ENCODE measurements at places on chromosomes 1 and 21.

DNA sequence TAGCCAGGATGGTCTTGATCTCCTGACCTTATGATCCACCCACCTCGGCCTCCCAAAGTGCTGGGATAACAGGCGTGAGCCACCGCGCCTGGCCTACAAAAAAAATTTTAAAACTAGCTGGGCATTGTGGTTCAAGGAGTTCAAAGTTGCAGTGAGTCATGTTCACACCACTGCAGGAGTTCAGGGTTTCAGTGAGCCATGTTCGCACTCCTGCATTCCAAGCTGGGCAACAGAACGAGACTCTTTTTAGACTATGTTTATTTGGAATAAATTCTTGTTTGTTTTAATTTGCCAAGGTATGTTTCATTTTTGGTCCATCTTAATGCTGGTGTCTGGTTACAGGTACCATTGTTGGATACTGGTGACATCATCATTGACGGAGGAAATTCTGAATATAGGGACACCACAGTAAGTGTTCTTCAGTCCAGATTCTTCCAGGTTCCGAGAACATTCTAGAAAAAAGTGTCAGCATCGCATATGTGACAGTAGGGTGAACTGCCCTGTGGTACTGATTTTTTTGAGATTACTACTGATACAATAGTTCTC lies 3.9 kb downstream of the PGD start:
- DNase-seq = no peak

DNA sequence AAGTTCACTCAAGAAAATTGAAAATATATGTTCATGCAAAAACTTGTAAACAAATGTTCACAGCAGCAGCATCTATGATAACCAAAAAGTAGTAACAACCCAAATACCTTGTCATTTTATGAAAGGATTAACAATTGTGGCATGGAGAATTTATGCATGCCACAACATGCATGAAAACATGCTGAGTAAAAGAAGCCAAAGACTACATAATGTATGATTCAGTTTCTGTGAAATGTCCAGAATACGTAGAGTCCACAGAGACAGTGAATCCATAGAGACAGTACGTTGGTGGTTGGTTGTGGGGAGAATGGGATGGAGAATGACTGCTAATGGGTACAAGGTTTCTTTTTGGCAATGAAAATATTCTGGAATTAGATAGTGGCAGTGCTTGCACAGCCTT lies 148.7 kb downstream of the MAST2 start:
- DNase-seq = no peak

- no peak for DNase-seq
Measured at GRCh38 chr21:46084709-46085108, 13.2 kb upstream of the COL6A2 start.

GRCh38 chr1:25474439-25475047 lies 43.8 kb downstream of the MACO1 start:
- no peak for DNase-seq

- no peak for DNase-seq
Measured at GRCh38 chr1:75952016-75952415, 19.8 kb upstream of the ASB17 start.

DNA sequence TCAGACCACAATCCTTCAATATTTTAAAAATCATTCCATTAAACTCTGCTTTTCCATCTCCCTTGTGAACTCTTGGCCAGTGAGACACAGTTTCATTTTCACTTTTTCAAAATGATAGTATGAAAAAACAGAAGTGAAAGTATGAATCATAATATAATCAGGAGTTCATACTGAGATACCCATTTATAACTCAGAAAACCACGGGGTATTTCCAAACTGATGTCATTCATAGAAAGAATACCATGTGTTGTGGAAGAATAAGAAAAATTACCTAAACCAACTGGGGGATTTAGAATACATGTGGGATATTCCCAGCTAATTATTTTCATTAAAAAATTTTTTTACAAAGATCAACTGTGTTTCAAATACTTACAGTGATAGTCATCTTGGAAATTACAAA lies 149.9 kb downstream of the MRPL39 start:
- no peak for DNase-seq

DNA sequence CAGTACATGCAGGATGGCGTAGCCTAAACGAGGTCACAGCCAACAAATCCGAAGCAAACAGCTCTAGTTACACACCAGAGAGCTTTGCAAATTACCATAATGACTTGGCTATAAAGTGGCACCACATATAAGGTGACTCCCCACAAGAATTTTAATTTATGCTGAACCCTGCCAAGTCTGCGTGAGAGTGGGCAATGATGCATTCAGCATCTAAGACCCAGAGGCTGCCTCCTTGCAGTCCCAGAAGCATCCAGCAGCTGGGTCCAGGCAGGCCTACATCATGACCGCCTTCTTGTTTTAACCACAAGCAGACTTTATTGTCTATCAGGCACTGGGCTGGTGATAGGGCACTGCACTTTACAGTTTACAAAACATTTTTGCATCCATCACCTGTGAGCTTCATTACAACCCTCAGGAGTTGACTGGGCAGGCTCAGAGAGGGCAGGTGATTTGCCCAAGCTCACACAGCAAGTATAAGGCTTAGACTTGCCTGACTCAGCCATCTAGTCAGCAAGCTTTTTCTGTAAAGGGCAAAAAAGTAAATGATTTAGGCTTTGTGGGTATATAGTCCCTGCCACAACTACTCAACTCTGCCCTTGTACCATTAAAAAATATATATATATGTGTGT lies 134.6 kb downstream of the GLIS1 start:
- no peak for DNase-seq

DNA sequence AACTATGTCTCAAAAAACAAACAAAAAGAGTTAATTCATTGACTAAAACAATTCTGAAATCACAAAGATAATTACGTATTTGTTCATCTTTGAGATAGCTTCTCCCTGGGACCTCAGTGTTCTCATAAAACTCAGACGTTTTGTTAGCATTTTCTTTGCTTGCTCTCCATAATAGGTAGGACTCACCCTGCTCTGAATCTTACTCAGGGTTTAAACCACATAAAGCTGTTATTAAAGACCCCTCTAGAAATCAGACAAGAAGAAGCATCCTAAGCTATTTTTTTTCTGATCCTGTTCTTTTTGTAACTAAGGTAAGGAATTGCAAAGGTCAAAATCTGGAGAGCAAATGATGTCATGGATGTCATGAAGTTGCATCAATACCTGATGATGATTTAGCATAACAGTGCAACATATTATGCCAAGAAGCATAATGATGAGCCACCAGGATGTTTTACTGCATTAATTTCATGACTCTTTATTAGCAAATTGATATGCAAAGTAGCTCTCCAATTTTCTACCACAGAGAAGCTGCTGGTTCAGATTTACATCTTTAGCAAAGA lies 2.4 kb downstream of the FBXO42 start:
- no peak for DNase-seq

- DNase-seq = no peak
Measured at GRCh38 chr1:40743860-40744259, 39.7 kb upstream of the KCNQ4 start.

- DNase-seq = no peak
Measured at GRCh38 chr1:199307496-199308264, 668.8 kb downstream of the PTPRC start.

DNA sequence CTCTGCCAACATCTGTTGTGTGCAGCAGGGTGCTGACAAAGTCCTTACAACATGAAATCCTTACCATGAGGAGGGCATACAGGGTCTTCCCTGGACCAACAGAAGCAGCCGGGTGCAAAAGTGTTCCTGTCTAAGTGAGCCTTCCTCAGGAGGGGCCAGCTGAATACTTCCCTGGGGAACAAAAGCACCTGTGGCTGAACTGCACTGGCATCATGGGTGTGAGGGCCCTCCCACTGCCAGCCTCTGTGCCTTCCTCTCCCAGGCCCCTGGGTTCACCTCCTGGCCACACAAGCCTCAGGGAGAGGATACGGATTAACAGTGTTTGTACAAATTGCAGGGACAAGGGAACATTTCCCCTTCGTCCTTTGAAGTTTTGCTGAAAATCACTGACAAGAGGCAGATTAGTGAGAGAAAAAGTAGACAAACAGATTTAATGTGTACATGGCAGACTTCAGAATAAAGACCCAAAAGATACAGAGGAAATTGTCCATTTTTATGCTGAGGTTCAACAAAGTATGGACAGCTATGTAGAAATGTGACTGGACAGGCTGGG lies 91.0 kb upstream of the PPM1J start:
- no peak for DNase-seq

DNA sequence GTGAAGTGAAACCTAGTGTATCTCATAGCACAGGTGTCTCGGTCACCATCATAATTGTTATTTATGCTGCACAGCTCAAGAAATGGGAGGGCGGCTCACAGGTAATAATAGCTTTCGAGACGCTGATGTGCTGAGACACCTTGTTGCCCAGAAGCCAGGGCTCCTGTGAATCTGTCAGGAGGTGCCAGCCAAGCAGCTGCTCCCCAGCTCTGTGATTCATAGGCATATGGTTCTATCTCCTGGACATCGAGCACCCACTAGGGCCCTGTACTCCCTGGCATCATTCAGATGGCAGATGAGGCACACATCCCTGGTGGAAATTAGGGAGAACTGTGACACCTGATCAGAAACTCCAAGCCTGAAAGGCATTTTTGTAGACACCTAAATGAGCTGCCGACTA lies 53.5 kb downstream of the SYT6 start:
- DNase-seq = no peak

DNA sequence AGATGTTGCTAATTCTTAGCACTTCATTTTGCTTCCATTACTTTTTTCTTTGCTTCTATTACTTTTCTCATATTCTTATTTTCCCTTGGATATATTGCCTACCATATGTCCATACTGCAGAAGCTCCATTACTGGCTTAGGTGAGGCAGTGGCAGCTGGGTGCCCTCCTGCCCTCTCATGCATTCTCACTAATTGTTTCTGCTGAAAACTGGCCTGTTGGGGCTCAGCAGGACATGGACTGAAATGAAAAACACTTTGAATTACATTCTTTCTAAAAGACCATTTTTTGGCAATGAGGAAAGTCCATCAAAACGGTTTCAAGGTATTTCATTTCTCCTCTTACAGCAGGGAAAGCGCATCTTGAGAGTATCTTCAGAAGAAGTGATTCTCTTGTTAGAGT lies 122.9 kb downstream of the MAST2 start:
- no peak for DNase-seq

DNA sequence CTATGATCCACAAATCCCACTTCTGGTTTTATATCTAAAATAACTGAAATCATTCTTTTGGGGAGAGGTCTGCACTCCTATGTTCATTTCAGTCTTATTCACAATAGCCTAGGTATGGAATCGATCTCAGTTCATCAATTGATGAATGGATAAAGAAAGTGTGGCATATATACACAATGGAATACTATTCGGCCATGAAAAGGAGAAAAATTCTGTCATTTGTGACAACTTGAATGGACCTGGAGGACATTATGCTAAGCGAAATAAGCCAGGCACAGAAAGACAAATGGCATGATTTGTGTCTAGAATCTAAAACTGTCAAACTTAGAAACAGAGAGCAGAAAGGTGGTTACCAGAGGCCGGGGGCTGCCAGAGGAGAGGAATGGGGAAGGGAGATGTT lies 5.4 kb upstream of the KRTAP10-8 start:
- no peak for DNase-seq

GRCh38 chr1:193856261-193856660 lies 669.8 kb upstream of the B3GALT2 start:
- no peak for DNase-seq

DNA sequence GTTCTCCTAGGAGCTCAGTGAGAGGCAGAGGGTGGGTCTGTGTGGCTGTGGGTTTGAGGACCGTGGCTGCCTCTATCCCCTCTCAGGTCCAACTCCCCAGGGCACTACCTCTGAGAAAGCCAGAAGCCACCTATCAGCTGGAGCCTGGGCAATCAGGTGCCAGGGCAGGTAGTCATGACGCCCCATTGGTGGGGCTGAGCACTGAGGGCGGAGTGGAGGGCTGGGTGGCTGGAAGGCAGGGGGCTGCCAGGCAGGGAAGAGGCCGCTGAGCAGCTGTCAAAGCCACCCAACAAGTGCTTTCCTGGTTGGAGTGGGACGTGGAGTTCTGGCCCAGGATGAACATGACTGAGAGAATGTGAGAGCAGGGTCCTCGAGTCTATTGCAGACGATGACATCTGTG lies 164.9 kb upstream of the AJAP1 start:
- DNase-seq = no peak

GRCh38 chr1:153515504-153516394 lies 20.0 kb downstream of the S100A6 start:
- no peak for DNase-seq

DNA sequence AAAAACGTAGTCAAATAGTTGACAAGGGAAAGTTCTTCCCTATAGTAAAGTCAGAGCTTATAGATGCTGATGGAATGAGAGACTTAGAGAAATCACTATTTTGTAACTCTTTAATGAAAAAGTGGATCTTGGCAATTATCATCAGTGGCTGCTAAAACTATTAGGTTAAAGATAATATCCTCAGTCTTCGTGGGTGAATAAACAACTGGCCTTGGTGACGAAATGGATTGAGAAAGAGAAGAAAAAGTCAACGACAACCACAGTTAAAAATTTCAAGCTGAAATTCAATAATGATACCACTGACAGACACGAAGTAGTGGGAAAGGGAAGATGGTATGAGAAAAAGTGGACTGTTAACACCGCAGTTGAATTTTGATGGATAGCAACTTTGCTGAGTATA lies 90.0 kb upstream of the GNG4 start:
- no peak for DNase-seq

DNA sequence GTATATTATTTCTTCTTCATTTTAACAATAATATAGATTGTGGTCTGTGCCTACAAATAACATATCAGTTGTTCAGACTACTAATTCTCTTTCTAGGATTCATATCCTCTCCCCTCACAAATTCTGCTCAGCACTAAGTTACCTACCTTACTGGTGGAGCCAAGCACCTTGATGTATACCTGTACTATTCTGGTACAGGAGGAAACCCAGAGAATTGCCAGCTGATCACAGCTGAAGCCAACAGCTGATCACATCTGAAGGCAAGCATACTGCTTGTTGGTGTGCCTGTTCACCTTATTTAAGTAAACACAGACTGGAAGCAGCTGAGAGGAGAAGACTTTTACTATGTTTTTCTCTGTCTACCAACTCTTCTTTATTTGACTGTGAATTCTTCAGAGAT lies 101.8 kb downstream of the PBX1 start:
- no peak for DNase-seq

DNA sequence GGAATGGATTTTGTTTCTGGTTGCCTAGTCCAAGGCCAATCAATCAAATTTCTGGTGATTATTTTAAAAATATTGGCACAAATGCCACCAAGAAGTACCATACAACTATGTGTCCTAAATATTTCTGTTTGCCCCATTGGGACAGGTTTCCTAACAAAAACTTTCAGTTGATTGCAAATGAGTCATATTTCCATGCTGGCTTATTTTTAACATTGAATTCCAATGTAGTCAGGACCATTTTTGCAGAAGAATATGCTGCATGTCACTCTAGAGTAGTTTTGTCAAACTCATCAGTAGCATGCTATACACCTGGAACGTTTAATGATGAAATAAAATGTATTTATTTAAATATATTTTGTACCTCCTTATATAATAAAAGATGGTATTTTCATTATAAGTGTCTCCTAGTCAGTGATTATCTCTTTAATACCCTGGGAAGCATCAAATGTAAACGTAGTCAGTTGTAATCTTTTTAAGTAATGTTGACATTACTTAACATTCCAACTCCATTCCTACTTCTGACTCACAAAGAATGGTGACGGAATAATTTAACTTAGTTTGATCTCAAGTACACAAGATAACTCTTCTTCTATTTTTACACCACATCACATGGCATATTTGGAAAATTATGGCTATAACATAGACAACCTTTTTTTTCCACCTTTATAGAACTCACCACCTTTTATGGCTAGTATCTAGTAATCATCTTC lies 39.0 kb upstream of the USH2A start:
- DNase-seq = no peak
